Breast epithelium (tissue), 4 donors: ENCODE measurements at places on chromosomes 5 and 9.

DNA sequence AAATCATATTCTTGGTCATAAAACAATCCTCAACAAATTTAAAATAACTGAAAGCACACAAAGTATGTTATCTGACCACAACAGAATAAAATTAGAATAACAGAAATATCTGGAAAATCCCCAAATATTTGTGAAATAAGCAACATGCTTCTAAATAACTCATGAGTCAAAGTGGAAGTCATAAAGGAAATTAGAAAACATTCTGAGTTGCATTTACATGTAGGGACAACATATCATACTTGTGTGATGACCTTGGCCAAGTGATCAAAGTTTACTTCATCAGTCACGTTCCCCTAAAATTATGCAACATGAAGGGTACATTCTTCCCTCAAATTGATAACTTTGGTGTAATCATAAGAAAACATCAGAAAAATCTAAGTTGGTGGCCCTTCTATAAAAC, 64.7 kb downstream of the CSF2 start:
- H3K4me1 ChIP-seq = no peaks in the 10 kb centered on the region
- H3K4me3 ChIP-seq = no peak overlapping the region
- no peak overlapping the region for H3K27ac ChIP-seq
- DNase-seq = no peak
- no peaks in the 10 kb centered on the region for H3K27me3 ChIP-seq
- no peaks in the 10 kb centered on the region for H3K36me3 ChIP-seq

- no peak overlapping the region for H3K27ac ChIP-seq
- H3K4me1 ChIP-seq = no peaks in the 10 kb centered on the region
- no peak overlapping the region for H3K4me3 ChIP-seq
- DNase-seq = no peak
These were observed 119.3 kb downstream of the NR2F1-AS1 start for GRCh38 chr5:93461756-93462155.

DNA sequence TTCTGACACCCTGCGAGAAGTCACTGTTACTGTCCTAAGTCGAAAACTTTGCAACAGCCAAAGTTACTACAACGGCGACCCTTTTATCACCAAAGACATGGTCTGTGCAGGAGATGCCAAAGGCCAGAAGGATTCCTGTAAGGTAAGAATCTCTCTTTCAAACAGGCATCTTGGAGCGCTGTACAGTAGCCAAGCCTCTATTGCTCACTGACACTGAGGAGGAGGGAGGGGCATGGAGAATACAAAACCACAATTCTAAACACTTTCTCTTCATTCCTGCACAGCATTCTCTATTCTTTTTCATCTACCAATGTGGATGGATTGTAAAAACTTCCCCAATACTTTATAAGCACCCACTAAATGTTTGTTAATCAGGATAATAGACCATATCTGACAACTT, 7.4 kb downstream of the GZMK start:
- no peaks in the 10 kb centered on the region for H3K27me3 ChIP-seq
- H3K36me3 ChIP-seq = no peaks in the 10 kb centered on the region
- no peaks in the 10 kb centered on the region for H3K4me1 ChIP-seq
- no peak overlapping the region for H3K4me3 ChIP-seq

- no peak overlapping the region for H3K4me3 ChIP-seq
- H3K27me3 ChIP-seq = no peaks in the 10 kb centered on the region
- no peak for DNase-seq
- H3K27ac ChIP-seq = no peak overlapping the region
- no peaks in the 10 kb centered on the region for H3K4me1 ChIP-seq
- H3K36me3 ChIP-seq = no peaks in the 10 kb centered on the region
These were observed 14.4 kb upstream of the NKD2 start for GRCh38 chr5:994272-994607.

- DNase-seq = no peak
- H3K36me3 ChIP-seq = no peaks in the 10 kb centered on the region
- no peaks in the 10 kb centered on the region for H3K27me3 ChIP-seq
- H3K27ac ChIP-seq = no peak overlapping the region
- no peak overlapping the region for H3K4me3 ChIP-seq
- H3K4me1 ChIP-seq = no peaks in the 10 kb centered on the region
These were observed 808.9 kb downstream of the CDH12 start for GRCh38 chr5:22044229-22044628.

DNA sequence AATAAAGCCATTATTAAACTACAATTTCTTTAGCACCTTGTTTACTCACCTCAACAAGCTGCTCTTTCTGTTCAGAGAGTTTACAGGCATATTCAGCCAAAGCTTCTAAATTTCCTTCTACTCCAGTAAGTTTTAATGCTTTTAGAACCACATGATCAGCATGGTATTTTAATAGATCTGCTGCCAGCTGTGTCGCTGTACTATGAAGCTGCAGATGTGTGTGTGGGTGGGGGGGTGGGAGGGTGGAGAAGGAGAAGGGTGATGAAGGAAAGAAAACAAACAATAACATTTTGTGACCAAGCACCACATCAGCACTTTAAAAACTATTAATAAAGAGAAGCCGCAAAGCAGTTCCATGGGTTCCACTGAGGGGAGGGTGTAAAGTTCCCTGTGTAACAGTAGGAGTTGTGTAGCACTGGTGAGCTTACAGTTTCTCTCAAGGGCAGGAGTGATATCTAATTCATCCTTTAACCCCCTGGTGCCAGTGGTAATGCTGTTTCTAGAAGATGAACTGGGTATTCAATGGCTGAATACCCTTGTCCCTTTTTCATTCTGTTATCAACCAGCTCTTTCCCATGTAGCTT, 38.5 kb downstream of the ABITRAM start:
- no peaks in the 10 kb centered on the region for H3K4me1 ChIP-seq
- H3K36me3 ChIP-seq = no peaks in the 10 kb centered on the region
- H3K27ac ChIP-seq = no peak overlapping the region
- no peaks in the 10 kb centered on the region for H3K27me3 ChIP-seq
- H3K4me3 ChIP-seq = no peak overlapping the region

- H3K36me3 ChIP-seq = no peaks in the 10 kb centered on the region
- H3K27ac ChIP-seq = peak overlapping the region; percentile 70
- no peak overlapping the region for H3K4me3 ChIP-seq
- H3K4me1 ChIP-seq = no peaks in the 10 kb centered on the region
- DNase-seq = no peak
- H3K27me3 ChIP-seq = no peaks in the 10 kb centered on the region
These were observed 8.1 kb upstream of the PFDN1 start for GRCh38 chr5:140311011-140311467.

- H3K27me3 ChIP-seq = no peaks in the 10 kb centered on the region
- H3K36me3 ChIP-seq = no peaks in the 10 kb centered on the region
- no peaks in the 10 kb centered on the region for H3K4me1 ChIP-seq
- no peak overlapping the region for H3K27ac ChIP-seq
These were observed 1.6 kb upstream of the ENHO start for GRCh38 chr9:34524349-34524748.

- no peak overlapping the region for H3K4me3 ChIP-seq
- DNase-seq = no peak
- peaks cover 17% of the 10 kb centered on the region for H3K4me1 ChIP-seq
- H3K36me3 ChIP-seq = no peaks in the 10 kb centered on the region
These were observed 35.2 kb downstream of the SH3PXD2B start for GRCh38 chr5:172418862-172419814.

DNA sequence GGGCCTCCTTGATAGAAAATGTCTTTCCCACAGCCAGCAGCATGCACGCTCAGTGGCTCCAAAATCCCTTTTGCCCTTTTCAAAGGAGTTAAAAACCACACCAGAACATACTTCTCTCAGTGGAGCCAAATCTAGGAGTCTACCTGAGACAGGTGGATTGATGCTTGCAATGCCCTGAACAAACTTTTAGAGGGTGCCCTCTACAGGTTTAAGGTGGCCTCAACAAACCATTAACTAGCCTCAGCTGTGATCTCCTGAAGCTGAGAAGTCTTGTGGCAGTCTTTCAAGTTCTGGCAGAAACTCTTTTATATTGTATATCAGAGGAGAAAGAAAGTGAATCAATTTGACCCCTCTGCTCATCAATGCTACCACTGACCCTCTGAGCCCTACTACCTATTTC, 125.4 kb downstream of the MED27 start:
- DNase-seq = no peak
- H3K36me3 ChIP-seq = no peaks in the 10 kb centered on the region
- no peaks in the 10 kb centered on the region for H3K27me3 ChIP-seq
- no peaks in the 10 kb centered on the region for H3K4me1 ChIP-seq

GRCh38 chr5:95331358-95331757, 46.5 kb upstream of the MCTP1 start:
- no peaks in the 10 kb centered on the region for H3K4me1 ChIP-seq
- no peaks in the 10 kb centered on the region for H3K27me3 ChIP-seq
- H3K4me3 ChIP-seq = no peak overlapping the region
- H3K27ac ChIP-seq = no peak overlapping the region
- H3K36me3 ChIP-seq = no peaks in the 10 kb centered on the region

DNA sequence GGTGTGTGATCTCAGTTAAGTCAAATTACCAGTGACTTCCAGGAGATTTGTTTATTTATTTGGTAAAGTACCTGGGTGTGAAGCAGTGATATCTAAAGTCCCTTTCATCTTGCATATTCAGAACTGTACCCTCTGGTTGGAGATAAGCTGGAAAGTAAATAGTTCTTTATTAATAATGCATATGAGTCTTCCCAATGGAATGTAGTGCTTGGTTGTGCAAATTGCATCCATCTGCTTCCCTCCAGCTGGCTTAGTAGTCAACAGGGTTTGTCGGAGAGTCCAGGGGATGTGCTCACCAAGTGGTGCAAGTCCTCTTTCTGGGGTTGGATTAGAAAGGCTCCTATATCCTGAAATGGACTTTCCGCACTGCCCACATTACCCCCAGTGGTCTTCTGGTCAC, 42.0 kb downstream of the TRPM3 start:
- H3K27ac ChIP-seq = no peak overlapping the region
- no peaks in the 10 kb centered on the region for H3K4me1 ChIP-seq
- no peak for DNase-seq
- no peaks in the 10 kb centered on the region for H3K36me3 ChIP-seq
